H9 (cell line): ENCODE measurements at places on chromosomes 1 and 21. TPM values are rescaled to one million over a fixed set of nuclear protein-coding genes. Genes with fewer than 3 reads are reported as not detected.

Gene WDR64
- total RNA-seq: not detected in 2 replicates

Gene OR2L3
- total RNA-seq: not detected in 2 replicates

Gene KPRP
- not detected in 2 replicates for total RNA-seq

Gene LAMTOR2
- total RNA-seq: 50.6 and 55.0 TPM in 2 replicates

Gene TYW3
- total RNA-seq: 10.9 and 12.8 TPM in 2 replicates

Gene SFN
- 3.8 and 4.3 TPM in 2 replicates for total RNA-seq

Gene AGBL4
- not detected in 2 replicates for total RNA-seq

Gene SPSB1
- total RNA-seq: 2.7 and 2.9 TPM in 2 replicates

Gene AKNAD1
- not detected in 2 replicates for total RNA-seq

Gene NCF2
- total RNA-seq: not detected in 2 replicates

Gene DNM3
- total RNA-seq: 2.7 and 3.3 TPM in 2 replicates

Gene ATP1A4
- 0.20 and 0.44 TPM in 2 replicates for total RNA-seq

Gene KLHDC8A
- total RNA-seq: 0.96 and 1.0 TPM in 2 replicates

Gene PTPN14
- 76.4 and 79.0 TPM in 2 replicates for total RNA-seq

Gene RGS13
- not detected in 2 replicates for total RNA-seq

Gene CELSR2
- 26.7 and 29.2 TPM in 2 replicates for total RNA-seq

Gene TFF2
- not detected in 2 replicates for total RNA-seq

Gene TTLL7
- total RNA-seq: 3.4 and 6.6 TPM in 2 replicates

Gene PIGK
- 20.1 and 22.1 TPM in 2 replicates for total RNA-seq

Gene ESPN
- 53.1 and 59.3 TPM in 2 replicates for total RNA-seq

Gene HTR6
- 0.29 and 0.37 TPM in 2 replicates for total RNA-seq

Gene SLAMF7
- not detected in 2 replicates for total RNA-seq

Gene ADAMTS4
- total RNA-seq: 7.0 and 9.1 TPM in 2 replicates

Gene CGN
- 29.9 and 30.9 TPM in 2 replicates for total RNA-seq

Gene SELL
- not detected in 2 replicates for total RNA-seq
